ENCODE measurements at places on chromosomes 12 and 14.

DNA sequence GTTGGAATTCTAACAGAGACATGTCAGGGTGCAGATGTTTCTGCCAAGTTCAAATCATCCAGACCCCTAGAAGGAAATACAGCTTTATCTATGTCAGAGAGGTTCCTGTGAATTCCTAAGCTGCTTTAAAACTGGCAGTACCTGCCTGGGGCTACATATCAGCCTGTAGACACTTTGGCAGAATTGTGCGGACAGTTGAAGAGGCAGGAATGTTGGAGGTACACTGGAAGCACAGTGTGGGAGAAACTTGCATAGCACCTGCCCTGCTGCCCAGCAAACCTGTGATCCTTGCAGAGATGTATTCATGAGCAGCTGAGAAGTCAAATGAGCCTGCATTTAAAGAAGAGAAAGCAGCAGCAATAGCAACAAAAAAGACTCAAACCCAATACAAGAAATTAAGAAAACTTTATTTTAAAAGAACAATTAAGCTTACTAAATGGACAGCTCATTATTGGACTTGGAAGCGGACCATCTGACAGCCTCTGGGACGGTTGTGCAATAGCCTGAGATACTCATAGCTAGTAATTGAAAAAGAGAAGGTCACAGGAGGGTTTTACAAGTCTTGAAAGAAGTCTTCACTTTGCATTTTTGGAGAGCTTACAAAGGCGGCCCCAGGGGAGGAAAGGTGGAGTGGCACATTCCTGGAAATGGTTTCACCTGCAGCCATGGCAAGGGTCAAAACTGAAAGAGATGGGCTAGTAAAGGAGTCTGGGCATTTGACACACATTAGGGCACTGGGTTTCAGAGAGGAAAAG lies 280.9 kb upstream of the FLRT2 start:
- no peak for DNase-seq

DNA sequence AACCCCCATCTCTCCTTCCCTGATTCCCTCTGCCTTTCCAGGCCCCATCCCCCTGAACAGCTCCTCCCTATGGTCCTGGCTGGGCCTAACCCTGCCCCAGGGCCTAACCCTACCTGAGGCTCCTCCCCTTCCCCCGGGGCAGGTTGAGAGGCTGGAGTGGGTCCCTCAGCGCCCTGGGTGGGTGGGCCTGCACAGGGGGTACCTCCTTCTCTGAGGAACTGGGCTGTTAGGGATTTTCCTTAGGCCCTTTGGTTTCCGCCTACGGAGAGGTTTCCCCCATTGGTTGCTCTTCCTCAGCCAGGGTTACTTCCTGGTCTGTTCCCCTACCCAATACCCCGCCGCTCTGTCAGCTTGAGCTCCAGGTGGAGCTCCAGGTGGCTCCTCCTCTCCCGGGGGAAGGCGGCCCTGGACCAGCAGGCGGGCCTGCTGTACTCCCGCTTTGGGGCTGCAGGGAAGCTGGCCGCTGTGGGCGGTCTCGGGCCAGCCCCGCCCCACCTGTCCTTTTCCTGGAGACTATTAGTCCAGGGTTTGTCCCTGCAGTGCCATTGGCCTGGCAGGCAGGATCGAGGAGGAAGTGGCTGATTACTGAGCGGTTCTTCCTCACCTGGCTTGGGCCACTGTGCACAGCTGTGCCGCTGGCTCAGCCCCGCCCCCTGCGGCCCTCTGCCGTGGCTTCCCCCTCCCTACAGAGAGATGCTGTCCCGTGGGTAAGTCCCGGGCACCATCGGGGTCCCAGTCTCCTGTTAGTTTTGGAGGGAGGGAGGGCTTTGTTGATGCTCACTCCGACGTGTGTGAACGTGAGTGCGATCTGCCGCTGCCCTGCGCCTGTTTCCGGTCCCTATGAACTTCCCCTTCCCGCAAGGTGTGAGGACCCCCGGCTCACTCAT lies 2.5 kb downstream of the C12orf57 start:
- no peak for DNase-seq

DNA sequence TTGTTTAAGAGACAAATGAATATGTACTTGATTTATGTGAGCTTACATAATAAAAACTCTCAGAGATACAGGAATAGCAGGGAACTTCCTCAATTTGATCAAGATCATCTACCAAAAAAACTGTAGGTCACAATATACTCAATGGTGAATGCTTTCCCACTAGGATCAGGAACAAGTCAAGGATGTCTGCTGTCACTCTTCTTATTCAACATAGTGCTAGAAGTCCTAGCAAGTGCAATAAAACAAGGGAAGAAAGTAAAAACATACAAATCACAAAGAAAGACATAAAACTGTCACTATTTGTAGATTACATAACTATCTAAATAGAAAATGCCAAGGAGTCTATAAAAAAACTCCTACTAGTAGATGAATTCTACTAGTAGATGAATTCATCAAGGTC lies 41.9 kb upstream of the PAWR start:
- DNase-seq: no peak

GRCh38 chr14:104732355-104732804 lies 8.4 kb downstream of the ADSS1 start:
- no peak for DNase-seq

DNA sequence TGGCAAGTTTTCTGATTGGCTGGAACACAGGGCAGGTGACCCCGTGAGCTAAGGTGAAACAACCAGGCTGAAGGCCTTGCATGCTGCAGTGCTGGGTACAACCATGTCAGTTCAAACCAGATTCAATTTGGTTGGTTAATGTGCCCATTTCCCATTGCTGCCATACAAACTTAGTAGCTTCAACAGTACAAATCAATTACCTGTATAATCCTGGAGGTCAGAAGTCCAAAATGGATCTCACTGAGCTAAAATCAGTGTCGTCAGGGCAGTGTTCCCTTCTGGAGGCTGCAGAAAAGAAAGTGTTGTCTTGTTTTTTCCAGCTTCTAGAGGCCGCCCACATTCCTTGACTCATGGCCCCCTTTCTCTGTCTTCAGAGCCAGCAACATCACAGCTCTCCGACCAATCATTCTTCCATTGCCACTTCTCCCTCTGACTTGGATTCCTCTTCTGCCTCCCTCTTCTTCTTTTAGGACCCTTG lies 221.7 kb downstream of the ZFP36L1 start:
- no peak for DNase-seq

DNA sequence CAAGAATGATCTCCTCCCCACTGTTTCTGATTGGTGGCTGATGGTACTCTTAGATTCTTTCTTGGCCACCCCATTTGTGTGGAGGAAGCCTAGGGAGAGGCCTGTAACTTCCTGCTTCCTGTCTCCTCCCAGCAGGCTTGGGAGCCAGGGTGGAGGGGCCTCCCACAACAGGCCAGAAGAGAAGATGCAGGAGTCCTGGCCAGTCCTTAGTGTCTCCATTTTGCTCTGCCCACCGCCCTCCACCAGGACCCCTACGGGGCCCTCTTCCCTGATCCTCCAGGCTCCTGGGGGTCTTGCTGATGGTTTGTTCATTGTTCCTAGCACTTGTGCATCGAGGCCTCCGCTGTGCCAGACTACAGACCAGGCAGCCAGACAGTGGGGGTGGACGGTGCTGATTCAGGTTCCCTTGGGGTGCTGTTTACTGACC lies 6.8 kb downstream of the TSPAN9 start:
- no peak for DNase-seq

- DNase-seq: no peak
Observed at GRCh38 chr14:77302926-77303325, 17.8 kb downstream of the POMT2 start.

- DNase-seq: no peak
Observed at GRCh38 chr12:26528943-26529342, 304.1 kb downstream of the ITPR2 start.

DNA sequence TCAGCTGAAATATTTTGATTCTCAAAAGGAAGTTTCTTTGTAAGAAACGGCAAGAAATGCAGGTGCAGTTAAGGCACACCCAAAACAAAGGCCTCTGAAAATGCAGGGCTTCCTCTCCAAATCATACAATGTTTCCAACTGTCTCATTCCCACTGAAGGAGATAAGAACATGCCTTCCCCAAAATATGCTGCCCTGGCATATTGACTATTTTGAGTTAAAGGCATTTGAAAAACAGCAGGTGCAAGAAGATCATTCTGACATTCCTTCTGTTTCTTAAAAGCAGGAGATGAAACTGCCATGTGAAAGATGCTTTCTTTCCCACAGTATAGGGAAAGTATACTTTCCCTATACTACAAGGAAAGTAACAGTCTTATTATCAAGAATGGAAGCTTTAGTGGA lies 33.4 kb upstream of the VASH1 start:
- no peak for DNase-seq

- DNase-seq: no peak
Observed at GRCh38 chr12:68481181-68481941, 129.3 kb upstream of the RAP1B start.

- DNase-seq: no peak
Observed at GRCh38 chr12:11875414-11875935, 195.3 kb upstream of the BCL2L14 start.

GRCh38 chr12:104258476-104259067 lies 43.0 kb downstream of the TXNRD1 start:
- no peak for DNase-seq

- DNase-seq: no peak
Observed at GRCh38 chr14:68248481-68249255, 429.1 kb downstream of the RAD51B start.

- no peak for DNase-seq
Observed at GRCh38 chr14:85426068-85426935, 103.6 kb upstream of the FLRT2 start.

DNA sequence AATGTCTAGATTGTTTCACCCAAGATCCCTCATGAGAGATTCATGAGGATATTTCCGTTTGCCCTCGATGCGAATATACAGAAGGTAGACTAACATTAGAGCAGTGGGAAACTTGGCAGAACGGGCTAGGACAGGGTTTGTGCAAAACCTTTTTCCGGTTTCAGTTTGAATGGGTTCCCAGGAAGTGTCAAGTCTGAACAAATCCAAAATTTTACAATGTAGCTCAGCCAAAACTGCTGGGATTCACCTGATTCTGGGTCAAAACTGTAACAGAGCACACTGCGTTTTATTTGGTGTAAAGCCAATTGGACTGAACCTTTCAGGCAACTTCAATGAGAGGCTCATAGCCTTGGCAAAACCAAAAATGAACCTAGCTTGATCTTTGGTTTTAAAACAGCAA lies 337.8 kb upstream of the DIO2 start:
- no peak for DNase-seq

DNA sequence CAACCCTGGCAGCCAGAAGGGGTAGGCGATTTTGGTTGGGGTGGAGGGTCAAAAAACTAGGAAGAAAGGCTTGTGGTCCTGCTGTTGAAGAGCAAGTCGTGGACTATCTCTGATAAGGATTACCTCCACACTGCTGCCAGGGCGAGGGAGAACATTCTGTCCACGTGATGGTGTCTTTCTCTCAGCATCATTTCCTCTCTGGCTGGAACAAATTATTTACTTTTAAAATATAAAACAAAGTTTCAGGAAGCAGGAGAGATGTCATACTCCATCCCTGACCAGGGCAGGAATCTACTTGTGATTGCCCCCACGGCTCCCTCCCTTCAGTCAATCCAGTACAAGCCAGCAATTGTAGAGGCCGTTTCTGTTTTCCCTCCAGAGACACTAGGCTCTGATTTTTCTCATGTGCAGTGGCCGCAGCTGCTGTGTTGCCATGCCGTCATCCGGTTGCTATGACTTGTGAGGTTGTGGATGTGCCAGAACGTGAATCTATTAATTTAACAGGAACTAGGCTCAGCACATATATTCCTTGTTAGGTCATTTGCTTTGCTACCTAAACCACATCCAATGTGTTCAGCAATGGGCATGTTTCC lies 61.5 kb upstream of the PTGR2 start:
- no peak for DNase-seq

GRCh38 chr12:130357241-130357640 lies 19.6 kb downstream of the PIWIL1 start:
- no peak for DNase-seq

DNA sequence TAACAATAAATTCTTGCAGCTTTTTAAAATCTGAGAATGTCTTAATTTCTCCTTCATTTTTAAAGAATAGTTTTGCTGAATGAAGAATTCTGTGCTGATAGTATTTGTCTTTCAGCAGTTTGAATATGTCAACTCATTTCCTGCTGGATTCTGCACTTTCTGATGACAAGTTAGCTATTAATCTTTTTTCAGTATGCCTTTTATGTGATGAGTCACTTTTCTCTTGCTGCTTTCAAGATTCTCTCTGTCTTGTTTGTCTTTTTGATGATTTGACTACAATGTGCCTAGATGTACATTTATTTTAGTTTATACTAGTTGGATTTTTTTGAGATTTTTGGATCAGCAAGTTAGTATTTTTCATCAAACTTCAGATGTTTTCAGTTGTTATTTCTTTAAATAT lies 87.9 kb upstream of the AVPR1A start:
- no peak for DNase-seq

GRCh38 chr14:88798156-88798555 lies 5.4 kb upstream of the EML5 start:
- no peak for DNase-seq

GRCh38 chr12:46572644-46573346 lies 200.2 kb upstream of the SLC38A2 start:
- DNase-seq: no peak

GRCh38 chr12:28051516-28052354 lies 79.2 kb upstream of the PTHLH start:
- DNase-seq: no peak

- no peak for DNase-seq
Observed at GRCh38 chr14:20775043-20775442, 6.0 kb upstream of the RNASE6 start.

DNA sequence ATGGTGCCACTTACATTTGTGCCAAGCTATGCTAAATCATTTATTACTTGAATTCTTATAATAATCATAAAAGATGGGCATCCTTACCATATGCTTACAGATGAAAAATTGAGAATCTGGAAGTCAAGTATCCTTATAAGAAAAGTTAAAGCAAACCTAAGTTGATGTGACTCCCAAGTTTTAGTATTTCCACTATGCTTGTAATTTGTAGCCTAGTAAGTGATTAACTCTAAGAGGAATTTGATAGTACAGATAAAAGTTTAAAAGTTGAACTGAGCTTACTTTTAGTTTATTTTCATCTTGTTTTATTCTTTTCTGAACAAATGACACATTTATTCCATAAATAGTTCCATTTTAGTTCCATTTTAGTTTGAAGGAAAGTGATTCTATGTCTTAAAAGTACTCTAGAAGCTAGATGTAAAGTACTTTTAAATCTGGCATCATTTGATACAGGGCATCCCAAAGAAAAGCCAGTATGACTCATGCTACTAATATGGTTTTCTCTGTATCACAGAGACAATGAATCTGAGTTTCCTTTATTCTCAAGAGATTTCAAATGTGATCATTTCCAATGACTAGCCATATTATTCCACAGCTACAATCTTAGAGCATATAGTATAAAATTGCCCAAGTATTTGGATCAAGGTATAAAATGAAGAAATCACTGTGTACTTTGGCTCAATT lies 596.0 kb downstream of the SLC16A7 start:
- no peak for DNase-seq

- DNase-seq: no peak
Observed at GRCh38 chr14:87331991-87332390, 661.0 kb downstream of the GALC start.

DNA sequence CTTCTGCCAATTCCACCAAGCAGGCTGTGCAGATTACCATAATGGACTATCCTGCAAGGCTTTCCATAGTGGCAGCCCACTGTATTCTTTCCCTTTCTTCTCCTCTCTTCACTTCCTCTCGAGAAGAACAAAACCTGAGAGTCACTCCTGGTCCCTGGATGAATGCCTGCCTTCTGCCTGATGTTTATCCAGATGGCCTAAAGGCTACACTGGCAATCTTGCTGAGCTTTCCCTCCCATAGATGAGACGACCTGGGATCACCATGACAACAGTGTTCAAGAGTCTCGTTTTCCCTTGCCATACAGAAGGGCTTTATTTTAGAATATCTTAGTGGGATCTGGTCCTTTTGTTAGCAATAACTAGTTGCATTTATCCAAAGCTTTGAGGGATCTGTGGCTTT lies 142.3 kb downstream of the RTN1 start:
- DNase-seq: no peak
